ENCODE measurements at places on chromosomes 13 and 19.

- DNase-seq: no peak
These were observed 7.0 kb downstream of the CLASRP start for GRCh38 chr19:45045671-45046353.

GRCh38 chr19:4744451-4745174 lies 21.0 kb upstream of the DPP9 start:
- DNase-seq: no peak

DNA sequence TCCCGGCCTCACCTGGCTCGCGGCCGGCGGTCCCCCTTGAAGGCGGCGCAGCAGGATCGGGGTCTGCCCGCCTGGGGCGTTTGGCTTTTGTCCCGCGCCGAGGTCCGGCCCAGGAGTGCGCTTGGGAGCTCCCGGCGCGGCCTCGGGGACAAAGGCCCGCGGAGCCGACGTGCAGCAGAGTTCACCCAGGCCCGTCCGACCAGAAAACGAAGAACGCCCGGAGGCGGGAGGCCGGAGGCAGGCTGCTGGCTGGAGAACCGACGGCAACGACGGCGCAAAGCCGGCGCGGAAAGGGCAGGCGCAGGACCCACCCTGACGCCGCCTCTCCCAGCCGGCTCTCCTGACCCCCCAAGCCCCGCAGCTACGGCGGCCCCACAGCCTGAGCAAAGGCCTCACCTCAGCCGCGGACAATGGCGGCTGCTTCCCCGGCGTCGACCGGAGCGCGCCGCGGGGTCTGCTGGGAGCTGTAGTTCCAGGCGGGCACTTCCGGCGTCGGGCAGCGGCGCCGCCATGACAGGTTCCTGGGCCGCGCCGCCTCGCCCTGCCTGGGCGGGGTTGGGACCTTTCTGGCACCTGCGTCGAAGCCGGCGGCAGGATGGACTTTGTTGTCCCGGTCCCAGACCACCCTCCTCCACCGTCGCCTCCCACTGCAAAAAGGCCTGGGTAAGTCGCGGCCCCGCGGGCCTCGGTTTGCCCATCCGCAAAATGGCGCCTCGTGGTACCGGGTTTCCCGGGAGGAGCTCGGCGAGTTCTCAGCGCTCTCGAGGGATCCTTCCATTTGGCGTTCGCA lies at the start of gene ZNF606:
ZNF606 (minus strand) TSS at position 437 of the 790 bp plus-strand sequence. CDS start 1,501 bp downstream, outside the sequence.
- DNase-seq: peak; percentile 65

DNA sequence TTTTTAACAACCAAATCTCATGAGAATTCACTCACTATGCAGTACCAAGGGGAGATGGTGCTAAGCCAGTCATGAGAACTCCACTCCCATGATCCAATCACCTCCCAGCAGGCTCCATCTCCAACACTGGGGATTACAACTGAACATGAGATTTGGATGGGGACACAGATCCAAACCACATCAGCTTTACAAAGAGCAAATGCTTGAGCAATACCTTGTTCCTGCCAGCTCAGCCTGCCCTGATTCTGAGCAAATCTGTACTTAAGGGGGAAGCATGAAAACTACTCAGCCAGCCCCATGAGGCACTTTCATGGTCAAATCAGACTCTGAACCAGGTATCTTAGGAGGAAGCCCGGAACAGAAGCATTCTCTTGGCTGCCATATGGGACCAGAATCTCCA lies 259.9 kb downstream of the TBC1D4 start:
- DNase-seq: no peak

- DNase-seq: no peak
These were observed 42.8 kb downstream of the PIN1 start for GRCh38 chr19:9877780-9878510.

DNA sequence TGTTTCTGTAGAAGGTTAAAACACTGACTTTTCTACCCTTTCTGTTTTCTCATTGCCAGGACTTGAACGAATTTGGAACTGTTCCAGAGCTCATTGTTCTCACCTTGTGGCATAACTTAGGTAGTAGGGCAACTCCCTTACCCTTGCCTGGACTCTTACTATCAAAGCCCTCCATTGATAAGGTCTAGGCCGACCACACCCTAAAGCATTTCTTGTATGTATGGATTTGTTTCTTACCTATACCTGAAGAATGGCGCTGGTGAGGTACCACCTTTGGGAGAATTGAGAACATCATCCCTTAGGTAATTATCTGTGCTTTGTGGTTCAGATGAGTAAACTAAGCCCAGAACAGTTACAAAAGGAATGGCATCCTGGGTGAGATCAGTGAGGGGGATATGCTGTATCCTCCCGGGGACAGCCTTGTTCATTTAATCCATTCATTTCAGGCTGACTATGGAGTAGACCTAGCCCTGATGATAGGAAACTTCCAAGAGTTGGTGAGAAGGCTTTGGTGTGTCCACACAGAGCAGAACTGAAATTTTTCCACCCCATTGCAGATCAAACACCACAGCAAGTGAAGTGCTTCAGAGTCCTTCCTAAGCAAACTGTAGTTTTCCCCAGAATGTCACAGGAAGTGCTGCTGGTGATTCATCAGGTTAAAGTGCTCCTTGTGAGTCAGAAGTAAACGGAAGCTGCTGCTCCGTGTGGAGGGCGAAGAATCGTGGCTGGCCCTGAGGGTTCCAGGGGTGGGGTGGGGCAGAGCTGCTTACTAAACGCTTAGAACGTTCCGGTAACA lies 113.0 kb downstream of the TEX26 start:
- peak; percentile 33 for DNase-seq

GRCh38 chr13:81017513-81018152 lies 676.7 kb upstream of the SPRY2 start:
- no peak for DNase-seq

- DNase-seq: no peak
These were observed at the start of gene OXGR1 for GRCh38 chr13:96994017-96994857. OXGR1 (minus strand) TSS chr13:96994476; CDS start chr13:96987759, 6,717 bp downstream.

GRCh38 chr13:49134305-49134704 lies 85.8 kb upstream of the MLNR start:
- DNase-seq: no peak

- no peak for DNase-seq
These were observed 2.1 kb downstream of the EDNRB start for GRCh38 chr13:77916488-77916887.

DNA sequence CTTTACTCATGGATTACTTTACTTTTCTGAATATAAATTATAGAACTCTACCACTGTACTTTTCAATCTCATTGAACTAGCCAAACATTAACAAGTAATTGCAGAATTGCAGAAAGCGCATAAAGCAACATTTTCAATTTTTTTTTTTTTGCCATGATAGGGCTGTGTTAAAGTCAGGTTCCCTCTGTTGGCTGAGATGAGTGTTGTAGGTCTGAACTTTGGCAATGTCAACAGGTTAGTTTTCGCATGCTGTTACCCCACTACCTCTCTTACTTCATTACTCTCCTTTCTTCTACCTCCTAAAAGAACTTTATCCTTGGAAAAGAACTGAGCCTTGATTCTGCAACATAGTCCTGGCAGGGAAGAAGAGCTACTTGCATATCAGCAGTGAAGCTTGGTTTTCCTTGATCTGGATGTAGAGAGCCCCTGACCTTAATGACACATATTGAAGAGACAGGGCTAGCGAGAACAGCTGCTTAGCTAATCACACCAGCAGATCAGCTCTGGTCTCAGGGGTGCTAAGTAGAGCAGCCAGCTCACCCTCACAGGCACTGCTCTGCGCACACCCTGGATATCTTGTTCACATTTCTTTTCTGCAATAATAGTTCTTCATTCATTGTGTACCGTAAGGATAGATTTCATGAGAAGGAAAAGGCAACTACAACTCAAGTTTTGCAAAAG lies 119.5 kb downstream of the FLT1 start:
- no peak for DNase-seq

DNA sequence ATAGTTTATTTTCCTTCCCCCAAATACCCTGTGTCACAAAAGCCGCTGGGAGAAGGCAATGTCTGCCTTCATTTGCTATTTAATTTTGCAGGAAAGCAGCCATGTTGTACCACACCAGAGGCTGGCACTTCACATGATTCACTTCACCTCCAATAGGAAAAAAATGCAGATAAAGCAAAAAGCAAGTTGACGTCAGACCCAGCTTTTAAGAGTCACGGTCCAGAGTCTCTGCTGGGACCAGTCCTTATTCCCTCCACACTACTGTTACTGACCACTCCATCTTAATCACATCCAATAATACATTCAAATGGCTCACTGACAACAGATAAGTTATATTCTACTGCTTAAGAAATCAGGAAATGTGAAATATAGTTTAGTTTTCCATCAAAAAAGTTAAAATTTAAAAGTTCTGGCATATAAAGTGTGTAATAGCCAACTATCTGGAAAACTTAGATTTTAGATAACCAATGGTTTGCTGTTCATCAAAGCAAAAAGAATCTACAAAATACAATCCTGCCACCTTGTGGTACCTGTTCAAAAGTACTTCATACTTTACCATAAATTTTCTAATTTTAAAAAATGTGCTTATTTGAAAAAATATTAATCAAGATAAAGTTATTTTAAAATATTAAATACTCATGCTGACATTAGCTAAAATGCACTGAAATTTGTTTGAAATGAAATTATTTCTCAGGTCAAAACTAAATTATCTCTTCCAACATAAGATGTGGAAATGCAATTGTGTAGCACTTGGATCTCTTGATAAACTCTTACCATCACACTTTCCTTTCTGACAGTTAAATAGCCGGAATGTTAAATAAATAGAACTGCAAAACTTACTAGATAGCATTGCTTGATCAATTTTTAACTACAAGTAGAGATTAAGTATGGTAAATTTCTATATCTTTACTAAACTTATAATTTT lies 97.3 kb downstream of the SERP2 start:
- no peak for DNase-seq

DNA sequence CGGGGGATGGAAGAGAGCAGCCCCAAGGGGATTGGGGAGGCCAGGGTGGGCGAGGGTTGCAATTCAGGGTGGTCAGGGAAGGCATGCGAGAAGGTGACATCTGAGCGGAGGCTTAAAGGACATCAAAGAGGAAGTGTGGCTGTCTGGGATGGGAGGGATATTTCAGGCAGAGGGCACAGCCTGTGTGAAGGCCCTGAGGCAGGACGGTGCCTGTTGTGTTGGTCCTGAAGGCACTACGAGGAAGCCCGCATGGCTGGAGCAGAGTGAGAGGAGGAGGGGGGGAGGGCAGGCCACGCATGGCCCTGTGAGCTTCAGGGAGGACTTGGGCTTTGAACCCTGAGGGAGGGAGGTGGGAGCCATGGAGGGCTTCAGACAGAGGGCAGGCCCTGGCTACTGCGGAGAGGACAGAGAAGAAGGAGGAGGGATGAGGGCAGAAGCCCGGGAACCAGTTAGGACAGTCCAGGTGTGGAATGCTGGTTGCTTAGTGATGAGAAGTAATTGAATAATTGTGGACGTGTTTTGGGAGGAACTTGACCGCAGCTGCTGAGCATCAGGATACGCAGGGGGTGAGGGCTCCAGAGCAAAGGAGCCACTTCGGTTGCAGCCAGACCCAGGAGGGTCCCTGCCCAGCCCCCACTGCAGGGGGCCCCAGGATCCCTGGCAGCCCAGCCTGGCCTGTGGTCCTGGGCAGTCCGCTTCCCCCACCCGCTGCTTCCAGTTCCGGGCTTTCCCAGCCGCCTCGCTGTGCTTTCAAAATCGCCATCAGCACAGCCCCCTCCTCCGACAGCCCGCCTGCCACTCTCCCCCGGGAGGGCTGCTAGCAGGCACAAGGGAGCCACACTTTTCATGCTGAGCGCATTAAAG lies 6.2 kb downstream of the TLE6 start:
- DNase-seq: no peak

DNA sequence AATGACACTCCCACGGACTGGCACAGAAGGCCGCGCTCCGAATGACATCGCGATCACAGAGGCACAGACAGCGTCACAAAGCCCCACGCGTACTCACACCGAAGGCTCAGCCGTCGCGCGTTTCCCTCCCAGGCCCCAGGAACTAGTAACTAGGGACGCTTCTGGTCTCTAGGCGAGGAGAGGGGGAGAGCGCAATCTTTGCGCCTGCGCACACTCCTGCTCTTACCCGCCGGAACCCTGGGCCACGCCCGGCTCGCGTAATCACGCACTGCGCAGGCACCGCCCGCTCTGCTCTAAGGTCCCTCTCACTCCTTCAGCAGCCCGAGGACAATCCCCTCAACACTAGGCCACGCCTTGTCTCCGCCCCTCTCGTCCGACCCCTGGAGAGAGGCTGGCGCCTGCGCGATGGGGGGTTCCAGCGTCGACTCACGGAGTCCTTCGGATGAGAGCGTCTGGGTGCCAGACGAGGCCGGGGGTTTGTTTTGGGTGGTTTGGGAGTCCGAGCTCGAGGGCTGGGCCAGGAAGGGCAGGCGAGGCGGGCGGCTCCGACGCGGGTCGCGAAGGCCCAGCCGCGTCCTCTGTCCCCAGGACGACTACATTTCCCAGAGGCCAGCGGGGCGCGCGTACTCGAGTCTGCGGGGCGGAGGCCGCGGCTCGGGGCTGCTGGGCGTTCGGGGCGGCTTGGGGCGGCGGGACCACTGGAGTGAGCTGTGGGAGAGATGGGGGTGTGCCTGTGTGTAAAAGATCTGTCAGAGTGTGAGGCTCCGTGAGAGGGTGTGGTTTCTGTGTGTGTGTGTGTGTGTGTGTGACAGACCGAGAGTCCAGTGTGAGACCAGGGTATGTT lies at the start of gene ZNF471:
ZNF471 (plus strand) TSS at position 410 of the 844 bp plus-strand sequence. CDS start 3,717 bp downstream, outside the sequence.
- DNase-seq: peak; percentile 47

GRCh38 chr13:44116562-44117332 lies 237.0 kb downstream of the LACC1 start:
- DNase-seq: no peak

- no peak for DNase-seq
These were observed 12.2 kb upstream of the KLK12 start for GRCh38 chr19:51047031-51047335.

- DNase-seq: no peak
These were observed 213.7 kb downstream of the ZIC5 start for GRCh38 chr13:99757756-99758459.

GRCh38 chr13:113616991-113617749 lies 32.6 kb downstream of the TFDP1 start:
- no peak for DNase-seq

DNA sequence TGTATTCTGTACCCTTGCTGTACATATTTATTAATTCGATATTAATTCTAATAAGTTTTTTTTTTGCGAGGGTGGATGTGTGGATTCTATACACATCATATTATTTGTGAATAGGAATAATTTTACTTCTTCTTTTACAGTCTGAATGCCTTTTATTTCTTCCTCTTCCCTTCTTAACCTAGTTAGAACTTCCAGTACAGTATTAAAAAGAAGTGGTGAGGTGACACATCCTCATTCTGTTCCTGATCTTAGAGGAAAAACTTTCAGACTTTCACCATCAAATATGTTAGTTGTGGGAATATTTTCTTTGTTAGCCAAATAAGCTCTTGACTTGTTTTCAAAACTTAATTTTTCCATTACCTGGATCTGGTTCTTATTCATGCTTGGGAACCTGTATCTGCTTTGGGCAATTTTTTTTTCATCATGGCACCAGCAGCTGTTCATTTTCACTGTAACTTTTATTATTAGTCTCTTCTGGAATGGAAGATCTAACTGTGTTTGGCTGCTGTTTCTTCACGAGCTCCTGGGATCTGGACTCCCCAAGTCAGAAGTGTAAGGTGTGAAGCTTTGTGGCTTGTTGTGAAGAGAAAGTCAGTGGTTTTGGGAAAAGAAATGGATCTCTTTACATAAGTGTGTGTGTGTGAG lies 33.1 kb downstream of the RGCC start:
- DNase-seq: no peak

- no peak for DNase-seq
These were observed 3.7 kb downstream of the PGLYRP2 start for GRCh38 chr19:15475611-15476010.

GRCh38 chr13:27975564-27976361 lies 6.6 kb upstream of the CDX2 start:
- DNase-seq: no peak

- no peak for DNase-seq
These were observed 15.7 kb upstream of the B3GNT3 start for GRCh38 chr19:17778968-17779929.

Measured in stimulated activated CD8-positive, alpha-beta memory T cell treated with anti-CD3 and anti-CD28 coated beads, Interleukin-15, amount 100 ng/mL, for 24 hours (primary cell).